ENCODE measurements at places on chromosomes 7 and 10.
A peak's percentile ranks its signal among the peaks of the same experiment; 100 is the strongest.

DNA sequence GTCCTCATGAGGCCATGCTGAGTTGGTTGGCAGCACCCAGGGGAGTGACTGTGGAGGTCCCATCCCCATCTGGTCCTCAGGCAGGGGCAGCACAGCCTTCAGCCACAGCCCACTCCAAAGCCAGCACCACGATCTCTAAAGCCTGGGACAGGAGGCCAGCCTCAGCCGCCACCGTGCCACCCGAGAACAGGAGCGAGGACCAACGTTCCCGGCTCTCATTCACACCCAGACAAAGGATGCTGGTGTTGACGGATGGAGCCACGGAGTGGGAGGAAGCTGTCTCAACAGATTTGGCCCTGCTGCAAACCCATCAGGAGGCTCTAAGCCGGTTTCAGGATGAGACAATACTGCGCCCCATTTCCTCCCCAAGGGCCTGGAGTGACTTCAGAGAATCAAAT lies 42.7 kb upstream of the PPP2R2D start:
- DNase-seq = no peak

DNA sequence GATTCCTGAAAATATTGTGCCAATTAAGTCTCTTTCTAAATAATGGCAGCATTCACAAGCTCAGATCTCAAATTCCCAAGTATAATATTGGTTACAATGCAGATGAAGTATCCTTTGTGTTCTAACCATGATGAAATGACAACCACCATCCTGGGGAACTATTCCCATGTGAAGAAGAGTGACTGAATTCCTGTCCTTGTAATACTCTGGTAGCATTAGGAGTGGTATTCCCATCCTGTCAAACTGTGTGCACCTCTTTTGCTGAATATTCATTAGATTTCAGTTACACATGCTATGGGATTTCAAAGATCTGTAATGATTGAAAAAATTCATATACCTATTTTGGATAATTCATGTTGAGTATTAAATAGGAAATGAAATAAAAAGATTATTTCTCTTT lies 86.1 kb upstream of the SMIM30 start:
- no peak for DNase-seq

DNA sequence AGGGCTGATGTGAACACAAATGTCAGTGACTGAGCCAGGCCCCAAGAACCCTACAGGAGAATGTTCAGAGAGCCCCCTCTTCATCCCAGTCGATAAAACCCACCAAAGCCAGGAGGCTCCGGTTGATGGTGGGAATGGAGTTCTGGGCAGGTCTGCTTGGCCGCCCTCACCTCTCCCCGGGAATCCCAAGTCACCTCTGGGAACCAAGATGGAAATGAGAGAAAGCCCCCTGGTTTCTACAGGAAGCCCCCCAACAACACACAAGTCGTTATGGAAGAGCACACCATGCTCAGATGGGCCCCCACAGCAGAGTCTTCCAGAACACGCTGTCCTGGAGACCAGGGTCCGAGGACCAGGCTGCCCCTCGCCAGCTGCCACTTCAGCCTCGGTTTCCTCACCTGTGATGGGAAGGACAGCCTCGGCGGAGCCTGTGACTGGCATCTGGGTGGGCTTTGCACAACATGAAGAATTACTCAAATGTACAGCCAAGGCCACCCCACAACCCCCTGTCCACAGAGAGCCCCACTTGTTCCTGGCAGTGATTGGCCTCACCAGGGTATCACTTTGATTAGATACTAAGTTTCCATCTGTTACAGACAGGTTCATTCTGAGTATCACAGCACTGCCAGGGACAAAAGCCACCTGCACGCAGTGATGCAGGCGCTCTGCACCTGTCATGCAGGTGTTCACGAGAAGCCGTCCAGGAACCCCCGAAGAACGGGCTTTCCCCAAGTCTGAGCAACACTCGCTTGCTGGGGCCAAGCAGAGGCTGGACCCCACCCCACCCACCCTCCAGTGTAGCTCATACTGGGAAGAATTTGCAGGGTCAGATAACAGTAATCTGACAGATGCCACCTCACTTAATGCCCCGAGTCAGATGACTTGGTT lies 57.6 kb downstream of the MKI67 start:
- DNase-seq = peak; percentile 10

GRCh38 chr7:72308986-72309385 lies 103.2 kb downstream of the CALN1 start:
- DNase-seq = no peak

DNA sequence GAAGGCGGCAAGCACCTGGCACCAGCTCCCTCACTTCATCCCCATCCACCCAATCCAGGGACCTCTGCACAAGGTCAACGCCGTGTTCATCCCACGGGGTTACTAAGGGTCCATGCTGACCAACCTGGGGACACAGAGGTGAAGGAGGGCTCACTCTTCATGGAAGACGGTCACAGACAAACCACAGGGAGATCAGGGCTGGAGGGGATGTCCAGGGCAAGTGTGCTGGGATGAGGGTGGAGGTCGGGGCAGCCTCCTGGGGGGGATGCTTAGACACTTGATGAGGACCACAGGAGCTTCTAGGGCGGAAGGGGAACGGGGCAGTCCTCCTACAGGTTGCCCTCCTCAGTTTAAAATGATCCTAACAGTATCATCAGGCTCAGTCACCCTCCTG lies 46.7 kb downstream of the FAM53B start:
- no peak for DNase-seq

DNA sequence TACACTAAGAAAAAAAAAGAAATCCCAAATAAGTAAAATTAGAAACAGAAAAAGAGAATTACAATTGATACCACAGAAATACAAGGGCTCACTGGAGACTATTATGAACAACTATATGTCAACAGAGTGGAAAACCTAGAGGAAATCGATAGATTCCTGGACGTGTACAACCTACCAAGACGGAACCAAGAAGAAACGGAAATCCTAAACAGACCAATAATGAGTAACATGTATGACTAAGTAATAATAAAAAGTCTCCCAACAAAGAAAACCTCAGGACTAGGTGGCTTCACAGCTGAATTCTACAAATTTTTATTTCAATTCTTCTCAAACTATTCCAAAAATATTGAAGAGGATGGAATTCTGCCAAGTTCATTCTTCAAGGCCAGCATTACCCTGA lies 13.9 kb downstream of the DIP2C start:
- DNase-seq = no peak

- DNase-seq = no peak
Observed at GRCh38 chr7:35019801-35020200, 17.5 kb downstream of the DPY19L1 start.

DNA sequence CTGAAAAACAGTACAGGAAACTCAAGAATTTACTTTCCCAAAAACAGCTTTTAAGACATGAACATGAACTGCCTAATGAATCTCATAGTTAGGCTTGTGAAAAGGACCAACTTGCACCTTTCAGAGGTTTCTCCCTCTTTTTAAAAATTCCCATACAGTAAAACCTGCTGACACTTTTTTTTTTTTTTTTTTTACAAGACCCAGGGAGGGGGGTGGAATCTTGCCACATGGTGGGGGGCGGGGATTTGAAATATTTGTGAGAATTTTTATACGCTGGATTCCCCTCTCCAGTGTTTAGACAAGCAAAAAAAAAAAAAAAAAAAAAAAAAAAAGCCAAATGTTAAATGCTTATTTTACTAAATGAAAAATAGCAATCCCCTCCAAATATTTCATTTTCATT lies 57.4 kb downstream of the HIBADH start:
- DNase-seq = no peak

GRCh38 chr7:23964715-23965114 lies 254.7 kb downstream of the STK31 start:
- DNase-seq = no peak

DNA sequence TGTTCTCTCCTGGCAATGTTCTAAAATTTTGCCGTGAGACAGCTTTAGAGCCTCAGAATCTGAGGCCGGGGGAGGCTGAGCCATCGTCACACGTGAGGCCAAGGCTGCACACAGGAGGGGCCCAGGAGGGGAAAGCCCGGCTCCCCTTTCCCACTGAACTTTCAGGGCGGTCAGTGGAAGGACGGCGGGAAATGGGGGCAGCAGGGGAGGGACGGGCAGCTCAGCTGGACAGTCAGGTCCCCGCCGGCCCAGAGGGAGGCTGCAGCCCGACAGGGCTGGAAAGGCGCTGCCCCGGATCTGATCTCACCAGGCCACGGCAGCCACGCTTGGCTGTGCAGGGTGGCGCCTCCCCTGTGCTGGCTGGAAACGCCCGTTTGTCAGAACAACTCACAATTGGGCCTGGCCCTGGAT lies 43.3 kb upstream of the ADGRA1 start:
- no peak for DNase-seq

GRCh38 chr10:48556065-48556464 lies 48.8 kb downstream of the ARHGAP22 start:
- no peak for DNase-seq

DNA sequence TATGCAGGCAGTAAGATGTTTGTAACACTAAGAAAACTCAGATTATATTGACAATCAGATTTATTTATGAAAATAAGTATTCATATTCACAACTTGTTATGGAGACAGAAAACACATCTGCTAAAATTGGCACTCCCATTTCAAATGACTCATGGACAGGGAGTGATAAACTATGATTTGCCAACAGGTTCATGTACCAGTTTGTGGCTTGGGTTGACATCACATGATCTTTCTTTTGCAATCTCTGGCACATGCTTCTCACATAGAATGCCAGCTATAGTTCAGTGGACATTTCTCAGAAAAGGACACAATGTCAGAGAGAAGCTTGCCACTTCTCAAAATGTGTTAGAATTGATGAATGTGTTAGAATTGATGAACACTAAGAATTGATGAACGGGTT lies 663.2 kb upstream of the ANKRD30A start:
- DNase-seq = no peak

- DNase-seq = no peak
Observed at GRCh38 chr10:17671307-17671706, 27.4 kb downstream of the STAM start.

- DNase-seq = no peak
Observed at GRCh38 chr7:80918399-80918798, 452 bp downstream of the SEMA3C start.

GRCh38 chr10:26357203-26357602 lies 80.9 kb upstream of the APBB1IP start:
- DNase-seq = no peak

DNA sequence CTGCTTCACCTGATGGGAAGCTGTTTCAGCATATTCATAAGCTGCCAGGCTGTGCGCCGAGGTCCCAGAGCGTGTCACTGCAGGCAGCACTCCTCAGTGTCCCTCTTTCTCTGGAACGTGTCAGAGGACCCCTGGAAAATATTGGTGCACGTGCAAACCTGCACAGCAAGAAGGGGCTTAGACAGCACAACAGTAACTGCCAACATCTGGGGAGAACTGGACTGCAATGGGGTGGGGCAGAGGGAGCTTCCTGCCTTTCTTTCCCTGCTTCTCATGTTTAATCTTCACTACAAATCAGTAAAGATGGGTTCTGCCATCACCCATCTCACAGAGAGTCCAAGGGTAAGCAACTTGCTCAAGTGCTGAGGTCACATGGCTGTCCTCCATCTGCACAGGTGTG lies 86.5 kb upstream of the GPR26 start:
- no peak for DNase-seq

DNA sequence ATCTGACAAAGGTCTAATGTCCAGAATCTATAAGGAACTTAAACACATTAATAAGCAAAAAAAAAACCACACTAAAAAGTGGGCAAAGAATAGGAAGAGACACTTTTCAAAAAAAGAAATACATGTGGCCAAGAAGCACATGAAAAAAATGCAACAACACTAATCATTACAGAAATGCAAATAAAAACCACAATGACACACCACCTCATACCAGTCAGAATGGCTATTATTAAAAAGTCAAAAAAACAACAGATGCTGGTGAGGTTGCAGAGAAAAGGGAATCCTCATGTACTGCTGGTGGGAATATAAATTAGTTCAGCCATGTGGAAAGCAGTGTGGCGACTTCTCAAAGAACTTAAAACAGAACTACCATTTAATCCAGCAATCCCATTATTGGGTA lies 119.0 kb downstream of the LMBR1 start:
- no peak for DNase-seq

GRCh38 chr10:24670964-24671670 lies 52.6 kb downstream of the ARHGAP21 start:
- DNase-seq = no peak

- DNase-seq = no peak
Observed at GRCh38 chr7:150734254-150734653, 3.0 kb upstream of the GIMAP5 start.

DNA sequence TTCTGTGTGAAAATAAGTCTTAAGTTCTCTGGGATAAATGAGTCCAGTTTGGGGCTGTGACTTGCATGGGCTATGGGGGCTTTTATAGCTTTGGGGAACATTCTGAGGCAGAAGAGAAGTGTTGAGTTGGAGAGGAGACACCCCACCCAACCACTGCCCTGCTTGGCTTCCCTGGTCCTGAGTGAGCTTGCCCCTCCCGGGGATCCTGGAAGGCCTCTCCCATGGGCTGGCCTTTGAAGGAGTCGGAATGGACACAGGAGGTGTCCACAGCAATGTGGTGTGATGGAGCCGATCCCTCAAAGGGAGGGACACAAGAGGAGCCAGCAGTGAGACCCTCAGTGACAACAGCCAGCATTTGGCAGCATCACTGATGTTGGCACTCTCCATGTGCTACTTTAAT lies 89.8 kb downstream of the GLRX3 start:
- no peak for DNase-seq

DNA sequence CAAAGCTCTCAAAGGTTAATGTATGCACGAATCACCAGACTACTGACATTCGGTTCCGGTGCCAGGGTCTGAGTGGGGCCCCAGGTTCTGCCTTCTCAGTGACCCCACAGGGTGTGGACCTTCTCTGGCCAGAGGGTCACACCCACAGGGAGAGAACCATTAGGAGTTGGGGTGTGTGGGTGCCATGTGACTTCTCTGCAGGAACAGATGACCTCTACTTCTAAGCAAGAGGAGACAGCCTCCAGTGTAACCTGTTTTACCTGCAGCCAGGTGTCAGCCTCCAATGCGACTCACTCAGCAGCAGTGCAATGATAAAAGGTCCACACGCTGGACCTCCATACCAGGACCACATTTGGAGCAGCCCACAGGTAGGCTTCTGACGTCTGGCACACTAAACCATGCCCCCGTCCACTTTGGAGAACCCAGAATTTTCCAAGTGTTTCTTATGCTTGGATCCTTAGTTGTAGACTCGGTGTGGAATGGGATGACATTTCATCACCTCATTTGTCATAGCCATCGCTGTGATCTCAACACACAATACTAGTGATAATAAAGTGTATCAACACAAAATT lies 16.2 kb upstream of the INSIG1 start:
- no peak for DNase-seq

DNA sequence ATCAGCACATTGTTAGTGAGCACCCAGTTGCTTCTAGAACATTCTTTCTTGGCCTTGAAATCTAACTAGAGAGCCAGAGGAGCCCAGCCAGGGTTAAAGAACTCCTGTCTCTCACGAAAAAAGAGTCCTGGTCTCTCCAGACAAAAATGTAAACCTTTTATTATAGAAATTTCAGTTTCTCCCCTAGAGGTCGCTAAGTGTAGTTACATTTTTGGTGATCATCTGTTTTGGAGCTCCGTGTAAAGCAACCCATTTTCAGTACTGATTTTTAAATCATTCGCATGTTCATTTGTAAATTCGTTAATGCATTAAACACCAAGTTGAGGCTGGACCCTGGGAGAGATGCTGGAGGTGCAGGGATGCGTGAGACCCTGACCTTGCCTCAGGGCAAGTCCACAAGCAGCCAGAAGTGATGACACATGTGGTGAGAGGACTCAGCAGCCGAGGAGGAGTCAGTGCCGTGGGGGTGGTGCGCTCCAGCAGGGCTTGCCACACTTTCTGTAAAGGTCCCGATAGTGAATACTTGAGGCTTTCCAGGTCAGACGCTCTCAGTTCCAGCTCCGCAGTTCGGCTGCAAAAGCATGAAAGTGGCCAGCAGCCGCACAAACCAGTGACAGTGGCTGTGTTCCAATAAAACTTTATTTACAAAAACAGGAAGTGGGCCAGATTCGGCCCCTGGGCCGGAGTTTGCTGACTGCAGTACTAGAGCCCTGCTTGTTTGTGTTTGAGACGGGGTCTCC lies 578.6 kb upstream of the FOXK1 start:
- DNase-seq = no peak

Data from glutamatergic neuron (in vitro differentiated cells).